ENCODE measurements at places on chromosomes 3 and 15.

DNA sequence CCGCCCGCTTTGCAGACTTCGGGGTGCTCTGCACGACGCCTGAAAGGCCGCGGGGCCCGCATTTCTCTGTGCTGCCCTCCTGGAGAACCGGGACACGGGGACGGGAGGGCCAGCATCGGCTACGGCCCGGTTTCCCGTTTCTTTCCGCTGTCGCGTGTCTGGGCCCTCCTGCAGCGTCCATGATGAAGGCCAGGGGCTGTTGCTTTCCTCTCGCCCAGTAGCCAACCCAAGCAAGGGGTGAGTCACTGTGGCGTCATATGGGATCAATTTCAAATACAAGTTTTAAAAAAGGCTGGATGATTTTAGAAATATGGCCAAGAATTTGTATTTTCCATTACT is 435 bp downstream of the SLC35G2 start:
- no peak for DNase-seq

DNA sequence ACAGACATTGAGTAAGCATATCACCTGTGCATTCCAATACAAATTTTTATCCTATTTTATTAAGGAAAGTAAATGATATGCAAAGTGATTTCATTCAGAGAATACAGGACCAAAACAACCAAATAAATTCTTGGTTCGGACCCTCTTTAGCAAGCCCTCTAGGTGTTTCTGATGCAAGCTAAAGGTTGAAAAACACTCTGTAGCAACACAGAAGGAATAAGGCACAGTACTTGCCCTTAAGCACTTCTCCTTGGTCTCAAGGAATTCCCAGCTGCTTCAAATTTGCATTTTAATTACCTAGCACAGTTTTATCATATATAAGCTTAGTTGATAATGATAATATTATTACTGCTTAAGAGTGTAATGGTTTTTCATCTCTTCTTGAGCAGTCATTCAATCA is 288.4 kb downstream of the KCNH8 start:
- DNase-seq: no peak

- no peak for DNase-seq
Observed at GRCh38 chr3:62567097-62568021, 194.0 kb upstream of the FEZF2 start.

DNA sequence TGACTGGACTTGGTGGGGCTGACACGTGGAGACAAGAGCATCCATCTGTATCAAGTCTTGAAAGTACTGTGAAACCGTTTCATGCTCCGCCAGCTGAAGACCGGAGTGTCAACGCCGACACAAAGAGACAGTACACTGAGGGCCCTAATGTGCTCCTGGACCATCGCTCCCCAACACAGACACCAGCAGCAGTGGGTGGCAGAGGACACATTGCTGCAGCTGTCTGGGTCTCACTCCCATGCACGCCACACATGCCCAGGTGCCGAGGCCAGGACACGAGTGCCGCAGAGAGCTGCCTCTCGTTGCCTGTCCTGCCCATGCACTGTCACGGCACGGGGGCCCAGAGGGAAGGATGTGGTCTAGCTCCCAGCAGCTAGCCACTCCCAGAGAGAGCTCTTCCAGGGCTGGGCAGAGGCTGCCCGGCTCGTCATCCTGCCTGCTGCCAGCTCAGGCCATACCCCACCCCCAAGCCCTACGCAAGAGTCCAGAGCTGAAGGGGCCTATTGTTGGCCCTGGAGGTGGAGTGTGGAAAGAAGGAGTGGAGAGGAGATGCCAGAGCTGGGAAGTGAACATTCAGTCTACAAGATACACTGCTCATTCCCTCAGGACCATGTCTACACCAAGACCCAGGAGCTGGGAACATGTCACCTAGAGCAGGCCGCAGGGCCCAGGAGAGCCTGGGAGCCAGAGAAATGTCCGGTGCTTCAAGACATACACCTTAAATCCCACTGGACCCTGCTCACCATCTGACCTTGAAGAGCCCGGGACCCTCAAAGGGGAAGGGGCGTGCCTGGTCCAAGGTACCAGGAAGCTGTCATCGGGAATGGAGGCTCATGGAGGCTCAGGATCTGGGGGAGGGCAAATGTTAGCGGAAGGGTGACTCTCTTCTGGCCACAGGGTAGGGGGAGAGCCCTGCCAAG is 7.7 kb downstream of the TNK2 start:
- peak; percentile 33 for DNase-seq

GRCh38 chr15:86691091-86691663 is 611.5 kb downstream of the AGBL1 start:
- DNase-seq: no peak

- DNase-seq: no peak
Observed at GRCh38 chr3:107142786-107143575, 234.3 kb upstream of the CCDC54 start.
